ENCODE measurements at places on chromosomes 1 and 21.

- no peak for DNase-seq
Measured at GRCh38 chr1:75265792-75266191, 131.6 kb downstream of the LHX8 start.

- no peak for DNase-seq
Measured at GRCh38 chr1:239044829-239045228, 341.5 kb upstream of the CHRM3 start.

GRCh38 chr1:222421380-222421779 lies 126.5 kb downstream of the HHIPL2 start:
- DNase-seq: no peak

DNA sequence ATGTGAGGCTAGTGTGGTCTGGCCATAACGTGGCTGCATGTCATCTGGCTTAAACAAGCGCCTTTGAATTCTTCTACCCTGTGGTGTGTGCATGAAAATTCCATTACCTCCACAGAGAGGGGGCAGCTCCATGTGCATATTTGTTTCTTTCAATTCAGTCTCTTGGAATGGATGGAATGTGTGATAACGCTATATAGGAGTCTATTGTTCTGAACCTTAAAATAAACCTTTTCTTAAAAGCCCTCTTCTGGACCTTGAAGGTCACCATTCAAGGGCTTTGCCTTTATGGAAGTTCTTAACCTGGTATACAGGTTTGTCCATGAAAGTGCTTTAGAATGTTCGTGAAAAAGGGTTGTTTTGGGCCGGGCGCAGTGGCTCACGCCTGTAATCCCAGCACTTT lies 118.2 kb upstream of the ADGRL2 start:
- no peak for DNase-seq

GRCh38 chr1:23793018-23793781 lies 2.3 kb downstream of the LYPLA2 start:
- DNase-seq: no peak

DNA sequence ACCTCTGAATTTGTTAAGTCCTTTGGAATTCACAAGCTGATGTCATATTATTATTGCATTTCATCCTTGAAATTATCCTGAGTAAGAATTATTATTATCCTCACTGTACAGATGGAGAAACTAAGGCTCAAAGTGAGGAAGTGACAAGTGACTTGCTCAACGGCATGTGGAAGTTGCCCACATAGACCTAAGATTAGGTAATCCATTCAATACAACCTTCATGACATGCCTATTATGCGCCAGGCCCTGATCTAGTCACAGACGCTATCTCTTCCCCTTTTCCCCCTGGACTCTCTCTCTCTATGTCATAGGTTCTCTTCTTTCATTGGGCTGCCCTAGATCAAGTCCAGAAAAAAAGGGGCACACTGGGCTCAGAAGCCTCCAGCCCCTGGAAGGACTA lies 84.9 kb upstream of the KCNK2 start:
- DNase-seq: no peak
